Nucleus accumbens (tissue), 56 donors: ENCODE measurements at places on chromosomes 5 and 9.

- no peak for DNase-seq
Observed at GRCh38 chr9:126301196-126301595, 25.4 kb upstream of the MVB12B start.

GRCh38 chr5:98214240-98215051, 559.0 kb upstream of the RGMB start:
- no peak for DNase-seq

DNA sequence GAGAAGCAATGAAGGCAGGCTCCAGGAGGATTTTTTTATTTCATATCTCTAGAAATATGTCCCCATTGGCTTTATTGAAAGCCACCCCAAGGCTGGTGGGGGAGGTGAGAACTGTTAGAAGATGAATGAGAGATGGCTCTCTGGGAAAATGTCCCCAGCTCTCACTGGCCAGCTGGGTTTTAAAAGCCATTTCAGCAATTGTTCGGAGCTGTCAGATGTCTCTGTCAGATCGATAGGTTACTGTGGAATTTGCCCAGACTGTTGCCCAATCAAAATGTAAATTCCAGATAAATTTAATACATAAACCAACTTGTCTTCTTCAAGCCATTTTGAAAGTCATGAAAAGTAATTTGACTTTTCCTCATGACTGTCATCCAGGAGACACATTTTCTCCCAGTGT, 67.0 kb upstream of the BRINP1 start:
- DNase-seq, result no peak

GRCh38 chr5:96946381-96946780, 10.5 kb downstream of the LNPEP start:
- DNase-seq, result no peak

GRCh38 chr5:75049456-75050351, 2.7 kb downstream of the GCNT4 start:
- DNase-seq, result no peak

DNA sequence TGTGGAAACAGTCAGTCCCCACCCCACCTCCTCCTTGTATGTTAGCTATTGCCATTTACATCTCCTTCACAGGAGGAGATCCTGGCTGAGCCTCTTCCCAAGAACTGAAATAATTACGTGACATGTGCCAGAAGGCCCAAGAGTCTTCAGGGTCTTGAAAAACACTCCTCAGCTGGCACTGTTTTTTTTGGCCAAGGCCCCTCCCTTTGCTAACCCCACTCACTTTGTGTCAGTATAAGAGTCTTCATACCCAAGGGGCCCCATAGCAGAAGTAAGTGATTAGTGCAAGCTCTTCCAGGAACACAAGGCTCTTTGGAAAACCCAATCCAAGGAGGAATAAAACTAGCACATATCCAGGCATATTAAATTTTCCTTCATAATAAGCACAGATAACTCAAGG, 5.7 kb upstream of the LARP1 start:
- no peak for DNase-seq

DNA sequence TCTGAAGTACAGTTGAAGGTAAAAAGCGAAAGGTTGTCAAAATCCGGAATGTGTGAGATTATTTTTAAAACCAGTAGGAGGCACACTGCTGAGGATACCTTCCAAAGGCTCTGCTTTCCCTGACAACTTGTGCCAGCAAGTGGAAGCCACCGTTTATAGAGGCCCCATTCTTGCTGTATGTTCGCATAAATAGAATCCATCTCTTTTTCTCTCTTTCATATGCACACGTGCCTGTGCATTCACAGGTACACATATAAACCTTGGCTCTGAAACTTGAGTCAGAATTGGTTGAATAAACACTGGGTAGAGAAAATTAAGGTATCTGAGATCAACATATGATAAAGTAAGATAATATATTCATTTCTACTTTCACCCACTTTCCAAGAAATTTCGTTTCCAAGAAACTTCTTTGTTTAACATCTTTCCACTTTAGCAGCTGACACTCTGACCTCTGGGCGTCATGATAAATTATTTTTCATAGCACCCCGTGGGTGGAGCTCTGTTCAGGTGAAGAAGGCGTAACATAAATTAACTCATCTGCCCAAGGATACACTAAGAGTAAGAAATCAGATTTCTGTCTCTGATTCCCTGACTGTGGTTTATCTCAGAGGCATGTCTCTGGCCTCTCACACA, 63.7 kb upstream of the RICTOR start:
- no peak for DNase-seq

- no peak for DNase-seq
Observed at GRCh38 chr5:58505502-58505901, 14.3 kb downstream of the GAPT start.
